ENCODE measurements at places on chromosomes 1 and 21.

DNA sequence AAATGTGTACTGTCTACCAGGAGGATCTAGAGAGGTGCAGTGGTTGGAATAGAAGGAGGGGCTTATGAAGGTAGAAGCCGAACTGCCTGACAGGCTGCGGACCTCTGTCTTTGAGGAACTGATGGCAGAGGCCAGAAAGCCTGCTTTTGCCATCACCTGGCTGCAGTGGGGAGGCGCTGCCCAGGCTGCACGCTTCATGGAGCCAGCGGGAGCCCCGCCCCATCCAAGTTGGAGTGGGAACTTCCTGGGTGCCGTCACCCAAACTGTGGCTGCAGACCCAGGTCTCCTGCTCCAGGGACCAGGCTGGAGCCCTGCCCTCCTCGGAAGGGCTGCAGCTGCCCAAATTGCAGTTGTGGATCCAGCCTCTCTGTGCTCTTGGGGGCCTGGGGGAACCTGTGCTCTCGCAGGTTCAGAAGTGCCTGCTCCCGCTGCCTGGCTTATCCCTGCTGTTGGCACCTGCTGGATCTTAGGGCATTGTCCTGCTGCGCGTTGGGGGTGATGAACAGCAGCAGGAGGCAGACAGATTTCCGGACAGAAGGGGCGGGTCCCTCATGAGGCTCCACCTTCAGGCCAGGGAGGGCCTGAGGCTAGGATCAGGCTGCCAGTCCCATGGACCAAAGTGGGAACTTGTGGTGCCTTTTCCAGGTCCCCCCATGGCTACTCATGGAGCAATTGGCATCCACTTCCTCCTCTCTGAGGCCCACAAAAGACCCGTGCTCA is 118.0 kb upstream of the PLPPR4 start:
- DNase-seq, result no peak

DNA sequence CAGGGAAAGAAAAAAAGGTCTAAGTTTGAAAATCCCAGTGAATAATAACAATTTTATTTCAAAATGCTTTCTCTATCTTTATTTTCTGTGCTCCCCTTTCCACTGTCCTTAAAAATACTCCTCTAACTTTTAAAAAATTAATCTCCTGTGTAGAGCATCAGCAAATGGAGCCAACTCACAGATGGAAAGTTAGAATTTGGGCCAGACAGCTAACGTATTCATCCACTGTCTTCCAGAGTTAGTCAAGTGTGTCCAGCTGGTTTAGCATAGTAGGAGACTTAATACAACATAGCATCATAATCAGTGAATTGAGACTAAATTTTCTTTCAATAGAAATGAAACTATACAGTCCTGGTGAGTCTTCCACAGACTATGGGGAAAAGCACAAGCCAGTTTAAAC is 419.0 kb upstream of the LRRC7 start:
- DNase-seq, result no peak

- no peak for DNase-seq
These were observed 659.6 kb downstream of the MATN1 start for GRCh38 chr1:30063621-30064280.

DNA sequence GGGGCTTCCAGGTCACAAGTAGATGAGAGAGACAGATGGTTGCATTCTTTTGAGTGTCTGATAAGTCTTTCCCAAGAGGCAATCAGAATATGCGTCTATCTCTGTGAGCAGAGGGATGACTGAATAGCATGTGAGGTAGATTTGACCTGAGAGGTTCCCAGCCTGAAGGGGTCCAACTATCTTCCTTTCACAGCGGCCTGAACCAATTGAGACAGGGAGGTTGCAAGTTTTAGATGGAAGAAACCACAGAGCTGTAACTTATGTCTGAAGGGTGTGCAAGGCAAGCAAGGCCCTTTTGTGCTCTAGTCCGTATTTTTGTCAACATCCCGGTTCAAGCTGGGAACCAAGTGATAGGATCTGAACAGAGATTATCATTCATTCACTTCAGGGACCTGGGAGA is 9.9 kb upstream of the RNF187 start:
- DNase-seq, result no peak

- no peak for DNase-seq
These were observed 22.9 kb downstream of the CD244 start for GRCh38 chr1:160839746-160840145.

- DNase-seq, result no peak
These were observed 53.4 kb downstream of the AGPAT3 start for GRCh38 chr21:43918385-43918947.

GRCh38 chr1:159743651-159744410 is 29.4 kb upstream of the CRP start:
- DNase-seq, result no peak

DNA sequence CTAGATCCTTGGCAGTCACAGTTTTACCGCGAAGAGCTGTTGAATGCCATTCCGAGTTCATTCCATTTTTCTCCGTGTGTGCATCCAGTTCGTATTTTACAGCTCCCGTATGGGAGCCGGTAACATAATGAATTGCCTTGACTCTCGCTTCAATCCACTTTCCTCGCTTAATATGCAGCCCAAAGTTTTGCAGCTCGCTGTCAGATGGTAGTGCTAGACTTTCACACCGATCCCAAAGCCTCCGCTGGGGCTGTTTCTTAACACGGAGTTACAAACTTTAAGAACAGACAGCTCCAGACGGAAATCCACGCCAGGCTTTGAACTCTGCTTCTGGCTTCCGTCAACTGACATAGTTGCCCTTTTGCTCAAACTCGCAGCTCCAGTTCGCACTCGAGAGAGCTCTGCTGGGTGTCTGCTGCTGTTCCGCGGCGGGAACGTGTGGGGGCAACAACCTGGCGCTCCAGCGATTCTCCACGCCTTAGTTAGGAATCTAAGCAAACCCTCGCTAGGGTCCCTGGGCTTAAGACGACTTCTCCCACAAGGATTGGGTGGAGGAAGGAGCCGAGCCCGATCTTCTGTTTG is 3.5 kb upstream of the ARID1A start:
- DNase-seq, result peak; percentile 51

DNA sequence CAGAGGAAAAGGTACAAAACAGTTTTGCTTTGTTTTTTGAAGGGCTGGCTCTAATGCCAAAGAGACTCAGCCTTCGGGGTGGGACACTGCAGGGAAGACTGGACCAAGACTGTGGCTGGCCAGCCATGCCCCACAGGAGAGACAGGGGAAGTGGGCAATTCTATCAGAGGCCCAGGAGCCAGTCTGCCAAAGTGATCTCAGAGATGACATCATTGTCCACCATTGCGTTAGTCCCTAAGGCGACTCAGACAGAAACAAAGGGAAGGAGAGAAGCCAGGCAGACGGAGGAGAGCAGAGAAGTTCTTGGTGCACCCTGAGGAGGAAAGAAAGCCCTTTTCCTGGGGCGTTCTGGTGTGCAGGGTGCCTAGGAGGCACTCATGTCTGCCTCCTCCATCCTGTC is 26.4 kb downstream of the OPTC start:
- DNase-seq, result no peak

DNA sequence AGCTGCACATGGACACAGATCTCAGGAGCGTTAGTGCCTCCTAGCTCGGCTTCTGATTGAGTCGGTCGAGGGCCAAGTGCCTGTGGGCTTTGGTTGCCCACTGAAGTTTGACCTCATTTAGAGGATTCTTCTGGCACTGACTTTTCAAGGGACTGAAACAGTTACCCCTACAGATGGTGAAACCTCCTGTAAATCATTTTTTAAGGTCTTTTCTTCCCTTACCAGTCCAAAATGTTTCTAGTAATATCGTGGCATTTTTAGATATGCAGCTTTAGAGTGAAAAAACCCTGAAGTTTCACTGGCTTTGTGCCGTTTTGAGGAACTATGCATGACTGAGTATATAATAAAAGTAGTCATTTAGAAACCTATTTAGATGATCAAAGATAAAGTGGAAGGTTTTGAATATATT is 34.7 kb upstream of the L1TD1 start:
- no peak for DNase-seq

- no peak for DNase-seq
These were observed 369.6 kb upstream of the ADGRL2 start for GRCh38 chr1:81430955-81431623.
